ENCODE measurements at places on chromosomes 16 and 17.

- H3K4me3 ChIP-seq, result no peak overlapping the region
- no peak overlapping the region for H3K27ac ChIP-seq
- no peaks in the 10 kb centered on the region for H3K36me3 ChIP-seq
- H3K4me1 ChIP-seq, result peaks cover 28% of the 10 kb centered on the region
- DNase-seq, result no peak
- peaks cover 20% of the 10 kb centered on the region for H3K27me3 ChIP-seq
Observed at GRCh38 chr17:44909681-44910144, 5.6 kb downstream of the GFAP start.

DNA sequence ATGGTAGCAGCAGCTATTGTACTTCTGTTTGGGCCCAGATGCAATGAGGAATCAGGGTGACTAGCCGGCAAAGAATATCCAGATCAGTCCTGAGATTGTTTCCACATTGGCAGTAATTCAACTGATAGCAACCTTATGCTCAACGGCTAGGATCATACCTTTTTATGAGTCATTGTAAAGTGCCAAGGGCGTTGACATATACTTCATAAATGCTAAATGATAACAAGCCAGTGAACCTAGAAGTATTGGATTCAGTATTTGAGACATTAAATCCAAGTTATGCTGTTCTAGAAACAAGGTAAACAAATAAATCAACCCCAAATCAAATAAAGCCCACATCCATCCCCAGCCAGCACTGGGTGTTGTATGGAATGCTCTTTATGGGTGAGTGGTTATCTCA is 207.1 kb upstream of the ZFHX3 start:
- no peak overlapping the region for H3K4me3 ChIP-seq
- no peak for DNase-seq
- no peaks in the 10 kb centered on the region for H3K36me3 ChIP-seq
- no peaks in the 10 kb centered on the region for H3K27me3 ChIP-seq
- no peak overlapping the region for H3K27ac ChIP-seq

- no peaks in the 10 kb centered on the region for H3K36me3 ChIP-seq
- no peaks in the 10 kb centered on the region for H3K27me3 ChIP-seq
- DNase-seq, result no peak
- H3K27ac ChIP-seq, result no peak overlapping the region
- H3K4me1 ChIP-seq, result no peaks in the 10 kb centered on the region
Observed at GRCh38 chr16:55906123-55906522, 30.9 kb upstream of the CES5A start.

DNA sequence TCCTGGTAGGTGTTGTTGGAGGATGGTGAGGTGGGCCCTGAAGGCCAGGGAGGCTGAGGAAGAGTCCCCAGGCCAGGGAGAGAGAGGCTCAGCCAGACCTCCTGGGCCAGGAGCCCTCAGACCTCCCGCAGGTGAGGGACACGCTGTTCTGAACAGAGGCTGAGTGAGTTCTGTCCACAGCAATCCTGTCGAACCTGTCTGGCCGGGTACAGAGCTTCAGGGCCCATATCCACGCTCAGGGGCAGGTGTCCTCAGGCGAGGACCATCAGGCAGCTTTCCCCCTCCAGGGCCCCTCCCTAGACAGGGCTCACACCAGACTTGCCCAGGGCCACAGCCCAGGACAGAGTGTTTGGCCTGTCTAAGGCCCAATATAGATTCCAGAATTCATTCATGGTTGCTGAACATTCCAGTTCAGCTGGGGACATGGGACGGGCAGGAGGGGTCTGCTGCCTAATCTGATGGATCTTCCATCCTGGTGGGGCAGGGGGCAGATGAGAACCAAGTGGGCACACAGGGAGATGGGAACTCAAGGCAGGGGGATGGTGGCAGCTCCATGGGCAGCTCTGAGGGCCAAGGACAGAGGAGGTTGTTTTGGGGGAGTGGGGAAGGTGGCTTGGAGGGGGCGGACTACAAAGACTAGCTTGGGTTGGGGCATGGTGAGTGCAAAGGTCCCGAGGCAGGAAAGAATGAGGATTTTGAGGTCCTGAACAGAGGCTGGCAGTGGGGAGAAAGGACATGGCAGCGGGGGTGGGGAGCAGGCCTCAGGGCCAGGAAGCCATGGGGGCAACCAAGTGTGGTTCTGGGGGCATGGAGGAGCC is 23.4 kb upstream of the MPRIP start:
- no peak for DNase-seq
- no peaks in the 10 kb centered on the region for H3K36me3 ChIP-seq
- H3K4me1 ChIP-seq, result peaks cover 52% of the 10 kb centered on the region
- H3K4me3 ChIP-seq, result no peak overlapping the region
- H3K27ac ChIP-seq, result peak overlapping the region; percentile 62

DNA sequence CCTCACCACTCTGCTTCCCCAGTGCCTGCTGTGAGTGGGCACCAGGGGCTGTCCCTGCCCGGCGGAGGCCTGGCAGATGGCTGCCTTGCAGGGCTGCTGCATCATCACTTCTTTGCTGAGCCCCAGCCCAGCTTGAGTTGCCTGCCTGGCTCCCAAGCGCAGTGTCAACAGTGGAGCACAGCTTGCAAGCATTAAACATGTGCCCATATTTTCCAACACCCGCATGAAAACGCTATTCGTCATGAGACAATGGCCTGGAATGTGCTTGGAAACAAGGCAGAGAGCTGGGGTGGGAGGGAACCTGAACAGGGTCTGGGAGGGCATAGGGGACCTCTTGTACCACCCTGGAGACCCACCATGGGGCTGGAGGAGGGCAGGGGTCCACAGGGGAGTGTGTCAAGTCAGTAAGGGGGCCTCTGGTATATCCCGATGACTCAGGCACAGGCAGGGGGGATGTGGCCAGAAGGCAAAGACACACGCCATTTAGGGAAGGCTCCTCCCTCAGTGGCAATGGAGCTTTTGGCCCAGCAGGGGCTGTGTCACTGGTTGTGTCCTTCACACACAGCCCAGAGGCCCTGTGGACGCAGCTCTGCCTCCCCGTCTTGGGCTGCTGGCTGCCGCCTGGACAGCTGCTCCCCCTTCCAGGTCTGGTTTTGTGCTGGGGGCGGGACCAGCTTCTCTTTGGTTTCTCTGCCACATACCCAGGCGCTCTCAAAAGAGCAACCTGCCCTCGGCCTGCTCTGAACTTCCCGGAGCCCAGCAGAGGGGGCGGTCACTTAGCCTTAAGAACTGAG is 17.4 kb upstream of the MTSS2 start:
- H3K27me3 ChIP-seq, result no peaks in the 10 kb centered on the region
- peak overlapping the region; percentile 65 for H3K27ac ChIP-seq
- H3K4me3 ChIP-seq, result no peak overlapping the region
- H3K4me1 ChIP-seq, result peaks cover 32% of the 10 kb centered on the region
- H3K36me3 ChIP-seq, result peaks cover 7% of the 10 kb centered on the region

DNA sequence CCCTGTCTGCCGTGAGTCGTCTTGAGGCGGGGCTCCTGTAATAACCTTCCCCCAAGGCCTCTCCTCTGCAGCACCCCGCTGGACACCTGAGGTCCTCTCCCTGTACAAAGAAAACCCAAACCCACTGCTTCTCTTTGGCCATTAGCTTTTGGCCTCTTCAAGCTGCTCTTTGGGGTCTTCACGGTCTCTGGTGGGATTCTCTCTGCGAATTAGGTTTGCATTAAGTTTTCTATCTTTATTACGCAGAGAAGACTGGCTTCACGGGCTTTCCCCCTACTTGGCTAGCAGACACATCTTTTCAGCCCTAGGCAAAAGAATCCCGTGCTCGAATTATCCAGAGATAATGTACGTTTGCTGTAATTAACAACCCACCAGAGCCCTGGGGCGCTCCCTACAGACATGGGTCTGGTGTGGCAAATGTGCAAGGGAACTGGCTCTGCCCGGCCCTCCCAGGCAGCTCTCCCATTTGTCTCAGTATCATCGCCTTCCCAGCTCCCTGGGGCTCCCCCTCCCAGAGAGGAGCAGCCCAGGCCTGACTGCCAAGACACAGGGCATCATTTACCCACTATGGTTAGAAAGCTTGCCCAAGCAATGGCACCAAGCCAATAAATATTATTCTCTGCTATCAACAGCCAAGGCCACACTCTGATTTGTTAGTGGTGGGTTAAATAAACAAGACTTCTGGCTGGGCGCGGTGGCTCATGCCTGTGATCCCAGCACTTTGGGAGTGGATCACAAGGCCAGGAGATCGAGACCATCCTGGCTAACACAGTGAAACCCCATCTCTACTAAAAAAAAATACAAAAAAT is 24.7 kb upstream of the KLHDC4 start:
- H3K27me3 ChIP-seq, result no peaks in the 10 kb centered on the region
- H3K36me3 ChIP-seq, result no peaks in the 10 kb centered on the region
- peak; percentile 34 for DNase-seq
- H3K27ac ChIP-seq, result peak overlapping the region; percentile 79

GRCh38 chr17:75751676-75752404 is 13.2 kb downstream of the GALK1 start:
- H3K4me1 ChIP-seq, result peaks cover 24% of the 10 kb centered on the region
- H3K27me3 ChIP-seq, result no peaks in the 10 kb centered on the region
- no peak overlapping the region for H3K4me3 ChIP-seq
- H3K36me3 ChIP-seq, result peaks cover 43% of the 10 kb centered on the region
- no peak for DNase-seq

- peak; percentile 98 for DNase-seq
- H3K4me3 ChIP-seq, result no peak overlapping the region
- peaks cover 11% of the 10 kb centered on the region for H3K36me3 ChIP-seq
- H3K27ac ChIP-seq, result peak overlapping the region; percentile 88
- no peaks in the 10 kb centered on the region for H3K27me3 ChIP-seq
Observed at GRCh38 chr17:28864991-28865849, 10.4 kb downstream of the ERAL1 start.

GRCh38 chr17:29051194-29051593 is 8.3 kb downstream of the PIPOX start:
- DNase-seq, result no peak
- H3K36me3 ChIP-seq, result no peaks in the 10 kb centered on the region
- no peak overlapping the region for H3K4me3 ChIP-seq
- no peak overlapping the region for H3K27ac ChIP-seq
- H3K4me1 ChIP-seq, result peaks cover 6% of the 10 kb centered on the region

- H3K27ac ChIP-seq, result no peak overlapping the region
- H3K4me1 ChIP-seq, result peaks cover 2% of the 10 kb centered on the region
- no peaks in the 10 kb centered on the region for H3K36me3 ChIP-seq
- H3K27me3 ChIP-seq, result peaks cover 94% of the 10 kb centered on the region
- no peak for DNase-seq
Observed at GRCh38 chr17:49910858-49911204, 58.2 kb upstream of the DLX4 start.

DNA sequence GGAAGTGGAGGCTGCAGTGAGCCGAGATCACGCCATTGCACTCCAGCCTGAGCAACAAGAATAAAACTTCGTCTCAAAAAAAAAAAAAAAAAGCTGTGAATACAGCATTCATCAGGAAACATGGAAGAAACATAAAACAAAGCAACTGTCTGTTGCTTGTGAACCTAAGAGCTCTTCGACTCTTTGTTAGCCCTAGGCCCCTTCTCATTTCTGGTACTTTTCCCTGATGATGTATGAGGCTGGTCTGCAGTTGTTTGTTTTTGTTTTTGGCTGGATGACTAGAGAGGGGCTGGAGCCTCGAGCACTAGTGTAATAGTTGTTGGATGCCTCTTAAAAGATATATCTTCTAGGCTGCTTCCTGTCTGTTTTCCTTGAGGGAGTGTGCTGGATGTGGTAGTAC is 113.5 kb downstream of the MAP2K6 start:
- H3K4me3 ChIP-seq, result no peak overlapping the region
- H3K4me1 ChIP-seq, result no peaks in the 10 kb centered on the region
- H3K36me3 ChIP-seq, result peaks cover 42% of the 10 kb centered on the region
- H3K27ac ChIP-seq, result no peak overlapping the region
- no peaks in the 10 kb centered on the region for H3K27me3 ChIP-seq

DNA sequence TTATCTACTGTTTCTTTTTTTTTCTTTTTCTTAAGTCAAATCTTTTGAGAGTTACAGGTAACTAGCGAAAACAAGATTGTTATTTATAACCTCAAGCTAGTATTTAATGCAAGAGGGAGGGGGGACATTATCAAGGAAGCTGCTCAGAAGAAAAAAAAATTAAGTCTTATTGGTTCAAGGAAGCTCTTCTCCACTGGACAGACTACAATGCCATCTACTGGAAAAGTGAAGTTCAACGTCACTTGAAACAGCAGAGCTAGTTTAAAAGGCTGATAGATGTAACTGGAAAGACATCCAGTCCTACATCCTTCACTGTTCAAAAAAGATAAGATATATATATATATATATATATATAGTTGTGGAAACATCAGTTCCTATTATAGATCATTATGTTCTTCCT is 418.0 kb upstream of the PSMD7 start:
- DNase-seq, result peak; percentile 54
- no peak overlapping the region for H3K4me3 ChIP-seq
- H3K36me3 ChIP-seq, result no peaks in the 10 kb centered on the region

- H3K27ac ChIP-seq, result no peak overlapping the region
- no peak for DNase-seq
- no peaks in the 10 kb centered on the region for H3K27me3 ChIP-seq
- H3K4me3 ChIP-seq, result no peak overlapping the region
- peaks cover 34% of the 10 kb centered on the region for H3K36me3 ChIP-seq
Observed at GRCh38 chr16:68287276-68288251, 23.2 kb downstream of the SLC7A6OS start.
